HCT116 (cell line): ENCODE measurements at places on chromosomes 7 and 10. TPM values are rescaled to one million over a fixed set of nuclear protein-coding genes. Genes with fewer than 3 reads are reported as not detected.
A peak's percentile ranks its signal among the peaks of the same experiment; 100 is the strongest.

GRCh38 chr10:102117391-102118159 lies 2.6 kb downstream of the LDB1 start:
- no peaks in the 10 kb centered on the region for H3K36me3 ChIP-seq
- peak overlapping the region; percentile 88 for H3K27ac ChIP-seq
- H3K4me3 ChIP-seq, result peak overlapping the region; percentile 27; the same call in 1 of the 2 replicates
- DNase-seq, result no peak

DNA sequence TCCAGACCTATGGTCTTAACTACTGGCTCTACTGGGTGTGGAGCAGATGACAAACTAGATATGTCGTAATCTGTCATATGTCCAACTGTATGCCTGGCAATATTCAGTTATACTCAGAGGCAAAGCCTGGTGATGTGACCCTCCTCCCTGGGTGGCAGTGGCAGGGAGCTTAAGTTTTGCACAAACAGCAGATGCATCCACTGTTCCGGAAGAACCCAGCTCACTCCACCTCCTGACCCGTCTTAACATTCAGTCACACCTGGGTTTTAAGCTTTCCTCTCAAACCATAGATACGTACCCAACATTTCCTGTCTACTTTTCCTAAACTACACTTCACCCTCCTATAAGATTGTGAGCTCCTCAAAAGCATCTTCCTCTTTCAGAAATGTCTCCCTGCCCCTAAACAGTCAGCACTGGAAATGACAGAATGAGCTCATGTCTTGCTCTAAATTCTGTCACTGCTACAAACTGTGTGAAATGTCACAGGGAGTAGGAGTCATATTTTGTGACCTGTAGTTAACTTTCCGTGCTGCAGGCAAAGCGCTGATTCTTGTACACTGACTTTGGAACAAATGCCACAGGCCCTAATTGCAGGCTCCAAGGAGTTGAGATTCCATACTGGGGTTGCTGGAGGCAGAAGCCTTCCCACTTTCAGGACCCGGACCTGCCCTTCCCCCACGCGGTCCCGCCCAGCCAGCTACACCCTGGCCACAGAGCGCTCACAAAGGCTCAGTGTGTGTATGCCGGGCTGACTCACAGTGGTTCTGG lies 23.9 kb downstream of the SCD start:
- peak overlapping the region; percentile 23 for H3K4me3 ChIP-seq
- peak overlapping the region; percentile 99 for H3K27ac ChIP-seq
- DNase-seq, result peak; percentile 93
- H3K4me1 ChIP-seq, result peaks cover 91% of the 10 kb centered on the region
- no peaks in the 10 kb centered on the region for H3K27me3 ChIP-seq

DNA sequence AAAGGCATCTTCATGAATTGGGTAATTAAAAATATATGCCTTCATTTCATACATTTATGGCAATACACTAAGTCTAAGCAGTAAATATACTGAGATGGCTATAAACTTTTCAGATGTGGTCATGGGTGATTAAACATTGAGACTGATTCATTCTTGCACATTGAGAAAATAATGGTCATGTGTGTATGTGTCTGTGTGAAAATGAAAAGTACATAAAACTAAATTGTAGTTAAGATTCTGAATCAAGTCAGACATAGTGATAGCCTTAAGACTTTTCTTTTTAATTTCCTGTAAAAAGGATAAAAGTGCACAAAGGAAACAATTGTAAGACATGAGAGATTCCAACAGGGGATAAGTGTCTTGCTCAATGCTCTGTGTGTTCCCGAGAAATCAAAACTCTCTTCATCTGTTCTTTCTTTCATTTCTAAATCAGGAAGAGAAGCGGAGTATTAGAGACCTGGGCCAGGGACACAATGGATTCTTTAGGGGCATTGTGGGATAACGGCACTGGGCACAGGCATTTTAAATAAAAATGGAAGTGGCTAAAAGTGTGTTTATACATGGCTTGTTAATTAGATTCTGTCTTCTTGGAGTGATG lies 69.8 kb upstream of the AGR3 start:
- H3K27ac ChIP-seq, result no peak overlapping the region
- H3K36me3 ChIP-seq, result no peaks in the 10 kb centered on the region
- no peaks in the 10 kb centered on the region for H3K27me3 ChIP-seq
- H3K4me3 ChIP-seq, result no peak overlapping the region

GRCh38 chr10:102696736-102697135 lies 17.5 kb downstream of the ARL3 start:
- no peak overlapping the region for H3K4me3 ChIP-seq
- peaks cover 8% of the 10 kb centered on the region for H3K36me3 ChIP-seq
- no peaks in the 10 kb centered on the region for H3K27me3 ChIP-seq
- DNase-seq, result no peak

- peaks cover 11% of the 10 kb centered on the region for H3K4me1 ChIP-seq
- no peak overlapping the region for H3K27ac ChIP-seq
- DNase-seq, result no peak
- no peak overlapping the region for H3K4me3 ChIP-seq
- no peaks in the 10 kb centered on the region for H3K36me3 ChIP-seq
- H3K27me3 ChIP-seq, result no peaks in the 10 kb centered on the region
Observed at GRCh38 chr7:80463272-80463920, 48.5 kb downstream of the GNAT3 start.

DNA sequence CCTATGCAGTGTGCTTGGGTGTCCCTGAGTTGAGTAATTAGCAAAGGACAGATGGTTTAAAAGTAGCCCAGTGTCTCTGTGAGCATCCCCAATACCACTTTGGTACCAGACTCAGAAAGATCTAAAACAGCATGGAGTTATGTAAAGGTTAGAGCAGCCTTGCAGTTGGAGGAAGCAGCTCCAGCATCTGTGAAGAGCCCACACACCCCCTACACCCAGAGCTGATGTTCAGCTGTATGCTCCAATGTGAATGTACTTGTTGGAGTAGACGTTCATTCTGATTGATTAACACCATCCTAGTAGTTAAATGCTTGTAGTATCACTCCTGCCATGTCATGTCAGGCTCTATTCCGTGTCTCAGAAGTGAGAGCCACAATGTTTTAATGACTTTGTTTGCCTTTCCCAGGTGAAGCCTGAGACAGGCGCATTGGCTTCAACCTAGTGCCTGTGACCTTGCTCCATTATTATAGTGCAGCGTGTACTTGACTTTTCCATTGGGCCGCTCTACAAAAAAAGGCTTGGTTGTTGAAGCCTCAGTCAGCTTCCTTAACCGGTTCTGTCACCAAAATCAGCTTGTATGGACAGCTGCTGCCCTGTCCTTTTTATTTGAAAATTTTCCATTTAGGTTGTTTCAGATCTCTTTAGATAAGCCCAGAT lies 154.2 kb downstream of the LCOR start:
- H3K36me3 ChIP-seq, result 0 out of 2 replicates have a peak, but pooled peaks cover 3% of the 10 kb centered on the region
- DNase-seq, result no peak
- no peaks in the 10 kb centered on the region for H3K4me1 ChIP-seq
- H3K4me3 ChIP-seq, result no peak overlapping the region
- no peak overlapping the region for H3K27ac ChIP-seq

DNA sequence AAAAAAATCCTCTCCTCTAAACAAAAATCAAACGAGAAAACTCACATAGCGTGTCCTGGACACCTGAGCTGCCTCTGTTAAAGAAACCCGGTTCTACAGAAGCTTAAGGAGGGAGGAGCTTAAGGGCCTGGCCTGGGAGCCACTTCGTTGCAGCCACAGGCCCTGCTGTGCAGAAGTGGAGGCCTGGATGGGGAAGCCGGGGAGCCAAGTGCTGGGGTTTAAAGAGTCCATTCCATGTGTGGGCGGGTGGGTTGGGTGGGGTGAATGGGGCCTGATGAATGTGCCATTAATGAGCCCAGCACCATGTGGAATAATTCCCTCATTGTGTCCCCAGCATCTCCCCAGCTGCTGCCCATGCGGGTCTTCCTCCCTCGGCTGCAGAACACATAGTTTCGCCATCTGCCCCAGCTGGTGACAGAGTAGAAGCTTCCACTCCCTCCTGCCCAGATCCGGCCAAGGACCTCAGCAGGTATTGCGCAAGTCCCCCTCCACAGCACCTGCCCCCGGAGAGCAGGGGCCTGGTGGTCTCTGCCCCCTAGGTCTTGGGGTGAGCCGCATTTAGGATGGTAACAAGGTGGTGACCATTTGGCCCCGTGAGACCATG lies 127.8 kb upstream of the BTBD16 start:
- H3K4me1 ChIP-seq, result peaks cover 45% of the 10 kb centered on the region
- H3K36me3 ChIP-seq, result no peaks in the 10 kb centered on the region
- H3K4me3 ChIP-seq, result no peak overlapping the region
- no peak for DNase-seq
- no peak overlapping the region for H3K27ac ChIP-seq
- H3K27me3 ChIP-seq, result no peaks in the 10 kb centered on the region

- H3K27ac ChIP-seq, result no peak overlapping the region
- no peak for DNase-seq
- H3K4me1 ChIP-seq, result peaks cover 22% of the 10 kb centered on the region
- no peaks in the 10 kb centered on the region for H3K27me3 ChIP-seq
- no peaks in the 10 kb centered on the region for H3K36me3 ChIP-seq
Observed at GRCh38 chr10:32141018-32141807, 85.0 kb upstream of the KIF5B start.

DNA sequence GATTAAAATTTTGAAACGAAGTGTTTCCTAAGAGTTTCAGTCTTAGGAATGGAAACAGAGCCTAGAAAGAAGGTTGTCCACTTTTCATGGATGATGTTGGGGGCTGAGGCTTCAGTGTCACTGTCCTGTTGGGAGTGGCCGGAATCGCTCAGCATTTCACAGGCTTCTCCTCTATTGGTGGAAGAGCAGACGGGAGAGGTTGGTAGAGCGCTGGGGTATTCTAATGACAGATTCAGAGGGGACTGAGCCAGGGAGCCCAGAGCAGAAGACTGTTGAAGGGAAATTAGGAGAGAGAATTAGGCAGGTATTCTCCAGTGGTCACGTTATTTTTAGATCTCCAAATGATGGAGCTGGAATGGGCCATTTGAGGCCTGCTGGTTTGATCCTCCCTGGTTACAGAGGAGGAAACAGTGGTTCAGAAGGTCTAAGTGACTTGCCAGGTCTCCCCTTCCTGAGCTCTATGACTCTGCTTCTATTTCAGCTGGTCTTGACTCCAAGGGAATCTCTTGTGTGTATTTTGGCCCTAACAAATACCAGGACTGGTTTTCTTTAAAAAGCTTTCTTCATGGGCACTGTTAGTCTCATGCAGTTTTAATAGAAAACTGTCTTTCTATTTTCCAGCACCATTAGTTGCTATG lies 35.7 kb upstream of the EEPD1 start:
- H3K36me3 ChIP-seq, result no peaks in the 10 kb centered on the region
- H3K4me3 ChIP-seq, result no peak overlapping the region
- peaks cover 54% of the 10 kb centered on the region for H3K4me1 ChIP-seq
- H3K27me3 ChIP-seq, result no peaks in the 10 kb centered on the region
- DNase-seq, result no peak
- H3K27ac ChIP-seq, result peak overlapping the region; percentile 67; the same call in 1 of the 2 replicates

- H3K27ac ChIP-seq, result no peak overlapping the region
- no peaks in the 10 kb centered on the region for H3K27me3 ChIP-seq
- H3K4me1 ChIP-seq, result peaks cover 6% of the 10 kb centered on the region
- H3K36me3 ChIP-seq, result peaks cover 18% of the 10 kb centered on the region
- no peak for DNase-seq
Observed at GRCh38 chr10:118339111-118339510, 3.0 kb downstream of the FAM204A start.

- no peak overlapping the region for H3K27ac ChIP-seq
- H3K27me3 ChIP-seq, result no peaks in the 10 kb centered on the region
- peaks cover 15% of the 10 kb centered on the region for H3K4me1 ChIP-seq
- H3K4me3 ChIP-seq, result no peak overlapping the region
- no peak for DNase-seq
Observed at GRCh38 chr10:69628891-69629290, 1.2 kb upstream of the FAM241B start.

Gene KCND2
- total RNA-seq, result 0.05 TPM

Gene SAP25
- 4.4 TPM for total RNA-seq

- DNase-seq, result no peak
- no peaks in the 10 kb centered on the region for H3K27me3 ChIP-seq
- H3K4me3 ChIP-seq, result no peak overlapping the region
- no peak overlapping the region for H3K27ac ChIP-seq
- H3K36me3 ChIP-seq, result no peaks in the 10 kb centered on the region
Observed at GRCh38 chr7:138945821-138946220, 35.4 kb downstream of the KIAA1549 start.

DNA sequence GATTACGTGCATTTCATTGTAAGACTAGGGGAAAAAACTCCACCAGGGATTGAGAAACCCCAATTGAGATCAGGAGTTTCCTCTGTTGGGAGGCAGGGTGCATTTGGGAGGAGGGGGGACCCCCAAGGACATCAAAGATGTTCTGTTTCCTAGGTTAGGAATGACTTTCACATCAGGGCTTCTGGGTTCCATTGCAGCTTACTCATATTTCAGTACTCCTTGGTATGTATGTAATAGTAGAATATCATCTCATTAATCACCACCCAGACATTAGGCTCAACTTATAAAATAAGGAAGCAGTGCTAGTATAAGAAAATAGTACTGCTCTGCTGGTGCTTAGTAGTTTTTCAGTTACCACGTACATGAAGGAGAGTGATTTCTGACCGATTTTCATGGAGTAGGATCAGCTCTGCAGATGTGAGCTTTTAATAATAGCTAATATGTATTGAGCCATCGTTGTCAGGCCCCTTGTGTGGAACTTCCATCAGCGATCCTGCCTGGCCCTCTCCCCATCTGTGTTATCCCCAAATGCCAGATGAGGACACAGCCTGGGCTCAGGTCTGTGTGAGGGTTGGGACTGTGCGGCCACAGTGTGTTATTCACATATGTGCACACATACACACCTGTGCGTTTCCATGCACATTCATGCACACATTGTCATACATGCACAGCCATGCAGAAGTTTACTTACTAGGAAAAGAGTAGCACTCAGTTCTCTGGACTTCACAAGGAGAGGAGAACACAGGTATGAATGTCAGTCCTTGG lies 23.5 kb downstream of the UPP1 start:
- no peak overlapping the region for H3K4me3 ChIP-seq
- no peak for DNase-seq
- H3K36me3 ChIP-seq, result peaks cover 5% of the 10 kb centered on the region; the same call in 1 of the 2 replicates
- no peak overlapping the region for H3K27ac ChIP-seq
- no peaks in the 10 kb centered on the region for H3K4me1 ChIP-seq

DNA sequence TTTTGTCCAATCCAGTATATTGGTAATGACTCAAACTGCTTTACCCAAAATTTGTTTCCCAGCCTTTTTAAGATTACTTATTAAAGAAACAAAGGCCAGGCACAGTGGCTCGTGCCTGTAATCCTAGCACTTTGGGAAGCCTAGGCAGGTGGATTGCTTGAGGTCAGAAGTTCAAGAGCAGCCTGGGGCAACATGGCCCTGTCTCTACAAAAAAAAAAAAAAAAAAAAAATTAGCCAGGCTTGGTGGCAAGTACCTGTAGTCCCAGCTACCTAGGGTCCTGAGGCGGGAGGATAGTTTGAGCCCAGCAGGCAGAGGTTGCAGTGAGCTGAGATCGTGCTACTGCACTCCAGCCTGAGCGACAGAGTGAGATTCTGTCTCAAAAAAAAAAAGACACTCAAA lies 7.0 kb upstream of the ARHGAP12 start:
- peak overlapping the region; percentile 95 for H3K27ac ChIP-seq
- no peaks in the 10 kb centered on the region for H3K27me3 ChIP-seq
- H3K4me3 ChIP-seq, result no peak overlapping the region
- peaks cover 89% of the 10 kb centered on the region for H3K4me1 ChIP-seq
- no peak for DNase-seq
- no peaks in the 10 kb centered on the region for H3K36me3 ChIP-seq
